ENCODE measurements at places on chromosomes 2 and 18.

DNA sequence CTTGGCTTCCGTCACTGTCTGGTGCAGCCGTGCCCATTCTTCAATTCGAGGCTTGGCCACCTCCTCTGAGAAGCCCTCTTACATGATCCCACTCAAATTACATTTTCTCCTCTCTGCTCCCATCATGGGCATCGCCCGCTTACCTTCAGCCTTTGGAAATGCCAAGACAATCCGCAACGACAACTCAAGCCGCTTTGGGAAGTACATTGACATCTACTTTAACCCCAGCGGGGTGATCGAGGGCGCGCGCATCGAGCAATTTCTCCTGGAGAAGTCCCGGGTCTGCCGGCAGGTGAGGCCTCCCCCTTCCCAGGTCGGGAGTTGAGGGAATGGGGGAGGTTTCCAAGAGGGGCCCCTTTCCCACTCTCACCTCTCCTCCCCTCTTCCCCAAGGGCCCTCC, 38.3 kb downstream of the MYO7B start:
- no peak for DNase-seq

DNA sequence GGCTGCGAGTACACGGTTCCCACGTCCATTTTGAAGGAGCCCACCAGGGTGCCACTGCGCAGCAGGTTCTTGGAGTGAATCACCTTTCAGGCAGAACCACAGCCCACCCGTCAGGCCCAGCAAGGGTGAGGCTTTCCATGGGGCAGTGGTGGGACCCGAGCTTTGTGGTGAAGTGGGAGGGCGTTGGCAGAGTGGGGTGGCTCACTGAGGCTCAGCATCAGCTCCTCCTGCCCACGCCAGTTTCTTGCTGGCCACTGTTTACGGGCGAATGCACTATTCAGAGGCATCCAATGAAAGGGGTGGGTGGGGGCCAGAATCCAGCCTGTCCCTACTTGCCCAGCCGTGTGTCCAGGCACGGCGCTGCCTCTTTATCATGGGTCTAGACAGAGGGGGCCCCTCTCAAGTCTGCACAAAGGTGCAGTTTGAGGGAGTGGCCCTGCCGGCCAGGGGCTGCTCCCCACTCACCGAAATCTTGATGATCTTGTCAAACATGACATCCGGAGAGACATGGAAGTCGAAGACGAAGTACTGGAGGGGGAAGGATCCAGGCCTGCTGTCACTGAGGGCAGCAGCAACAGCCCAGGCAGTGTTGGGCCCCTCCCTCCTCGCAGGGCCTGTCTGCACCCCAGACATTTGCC, 11.4 kb upstream of the OTOF start:
- no peak for DNase-seq

DNA sequence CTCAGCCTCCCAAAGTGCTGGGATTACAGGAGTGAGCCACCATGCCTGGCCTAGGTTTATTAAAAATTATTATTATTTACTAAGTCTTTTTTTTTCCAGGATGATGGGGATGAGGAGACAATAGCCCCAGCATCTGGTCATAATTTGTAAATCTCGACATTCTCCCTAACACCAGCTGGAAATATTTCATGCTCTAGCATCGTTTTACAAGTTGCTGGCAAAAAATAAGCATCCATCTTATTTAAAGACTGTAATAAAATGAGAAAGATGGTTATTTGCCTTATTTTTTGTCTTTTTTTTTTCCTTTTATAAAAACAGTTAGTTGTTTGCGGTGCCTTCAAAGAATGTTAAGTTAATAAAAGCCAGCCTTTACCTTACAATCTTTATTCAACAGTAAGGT, 56.7 kb downstream of the SF3B1 start:
- DNase-seq: no peak

DNA sequence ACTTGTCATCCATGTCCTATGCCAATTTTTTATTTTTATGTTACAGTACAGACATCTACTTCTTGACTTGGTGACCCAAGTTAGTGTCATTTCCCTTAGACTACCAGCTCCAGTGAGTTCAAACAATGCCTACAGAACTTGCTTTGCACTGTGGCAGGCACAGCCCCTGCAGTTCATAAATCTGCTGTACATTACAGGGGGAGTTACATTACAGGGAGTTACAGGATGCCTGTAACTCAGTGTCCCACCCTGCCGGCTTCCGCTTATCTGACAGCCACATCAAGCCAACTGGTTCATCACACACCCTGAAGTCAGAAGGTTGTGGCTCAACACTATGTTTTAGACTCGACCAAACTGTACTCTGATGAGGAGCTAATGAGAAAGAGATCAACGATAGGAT, 7.8 kb upstream of the NPAS2 start:
- no peak for DNase-seq

DNA sequence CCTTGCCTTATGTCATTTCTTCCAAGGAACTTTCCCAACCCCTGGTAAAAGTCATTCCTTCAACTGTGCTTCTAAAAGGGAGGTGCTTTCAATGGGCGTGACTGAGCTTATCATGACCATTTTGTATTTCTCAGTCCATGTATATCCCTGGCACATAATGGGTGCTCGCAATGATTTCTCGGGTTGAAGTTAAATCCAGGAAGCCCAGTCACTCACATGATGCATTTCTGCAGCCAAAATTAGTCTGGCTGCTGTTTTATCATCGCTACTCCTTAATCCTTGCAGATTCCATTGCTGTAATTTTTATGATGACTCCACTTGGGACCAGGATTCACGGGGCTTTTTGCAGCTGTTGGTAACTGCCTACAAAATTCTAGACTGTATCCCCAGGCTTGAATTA, 25.9 kb upstream of the RFX8 start:
- no peak for DNase-seq

DNA sequence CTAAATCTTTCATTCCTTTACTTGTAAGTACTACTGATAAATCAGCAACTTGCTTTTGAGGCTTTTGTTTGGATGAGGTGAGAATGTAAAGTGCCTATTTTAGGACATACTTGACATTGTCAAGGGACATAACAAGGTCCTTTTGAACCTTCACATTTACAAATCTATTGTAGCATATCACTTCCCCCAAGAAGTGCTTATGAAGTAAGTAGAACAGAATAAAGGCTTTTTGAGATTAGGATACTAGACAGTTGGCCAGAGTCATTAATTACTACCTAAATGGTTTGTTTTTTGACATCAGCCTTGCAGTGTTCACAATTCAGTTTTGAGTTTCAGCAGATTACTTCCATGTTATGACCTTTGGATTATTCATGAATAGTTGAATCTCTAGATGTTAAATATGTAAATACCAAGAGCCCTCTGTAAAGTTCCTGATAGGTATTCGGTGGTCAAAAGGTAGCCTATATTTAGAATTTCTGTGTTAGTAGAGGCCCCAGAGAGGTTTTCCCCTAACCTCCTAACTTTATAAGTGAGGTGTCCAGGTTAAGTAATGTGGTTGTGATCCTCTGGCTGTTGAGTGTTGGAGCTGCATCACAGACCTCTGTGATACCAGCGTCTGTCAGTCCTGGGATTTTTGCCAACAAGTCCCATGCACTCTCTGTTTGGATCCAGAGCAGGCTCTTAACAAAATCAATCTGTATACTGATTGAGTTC, 67.2 kb downstream of the LCLAT1 start:
- DNase-seq: no peak

GRCh38 chr2:187552828-187553681, 1.2 kb downstream of the TFPI start:
- no peak for DNase-seq

GRCh38 chr2:71823526-71823925, 324.1 kb downstream of the CYP26B1 start:
- no peak for DNase-seq

DNA sequence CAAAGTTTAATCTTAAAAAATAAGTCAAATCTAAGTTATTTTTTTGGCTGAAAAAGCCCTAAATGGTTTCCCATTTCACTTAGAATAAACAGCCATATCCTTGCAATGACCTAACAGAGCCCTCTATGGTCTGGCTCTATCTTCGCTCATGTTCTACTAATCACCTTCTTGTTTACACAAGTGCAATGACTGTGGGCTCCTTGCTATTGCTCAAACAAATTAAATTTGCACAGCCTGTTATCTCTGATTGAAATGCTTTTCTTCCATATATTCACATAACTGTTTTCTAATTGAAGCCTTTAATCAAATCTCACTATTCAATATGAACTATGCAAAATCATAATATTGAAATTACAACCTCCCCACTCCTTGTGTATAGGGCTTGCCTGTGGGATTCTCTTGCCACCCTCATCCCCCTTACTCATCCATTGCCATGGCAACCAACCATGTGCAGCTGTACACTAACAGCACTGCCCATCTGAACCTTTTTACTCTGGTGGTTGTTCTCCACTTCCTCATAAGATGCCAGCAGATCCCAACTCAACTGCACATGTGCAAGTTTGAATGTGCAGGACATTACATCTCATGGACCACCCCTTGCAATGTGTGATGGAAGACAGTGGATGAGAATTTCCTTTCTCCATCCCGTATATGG, 1083.2 kb downstream of the SOCS6 start:
- no peak for DNase-seq

DNA sequence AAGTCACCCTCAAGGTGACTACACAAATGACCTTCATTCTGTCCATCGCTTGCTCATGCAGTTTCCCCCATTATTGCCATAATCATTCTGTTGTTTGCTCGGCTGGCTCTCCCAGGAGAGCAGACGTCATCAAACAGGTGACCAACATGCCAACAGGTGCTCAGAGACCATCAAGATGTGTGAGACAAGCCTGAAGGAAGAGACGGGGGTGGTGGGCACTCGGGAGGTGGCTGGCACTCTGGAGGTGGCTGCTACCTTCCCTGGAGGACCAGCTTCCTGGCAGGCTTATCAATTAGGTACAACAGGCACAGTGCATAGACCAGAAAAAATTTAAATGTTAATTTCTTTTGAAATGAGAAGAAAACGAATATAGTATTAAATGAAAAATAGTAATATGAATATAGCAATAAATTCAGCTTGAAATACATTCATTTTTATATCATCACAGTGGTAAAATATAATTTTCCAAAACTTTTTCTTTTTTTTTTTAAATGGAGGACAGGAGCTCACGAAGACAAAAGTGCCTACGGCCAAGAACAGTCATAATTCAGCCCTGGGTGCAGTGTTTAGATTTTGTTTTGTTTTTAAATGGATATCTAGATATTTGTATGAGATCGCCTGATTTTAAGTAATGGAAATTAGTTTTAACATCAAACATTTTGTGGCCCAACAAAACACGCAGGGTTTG, 16.9 kb upstream of the HAAO start:
- DNase-seq: no peak

- DNase-seq: no peak
Observed at GRCh38 chr2:54083021-54083420, 32.4 kb upstream of the ACYP2 start.

GRCh38 chr2:188345426-188345825, 53.8 kb downstream of the GULP1 start:
- no peak for DNase-seq

DNA sequence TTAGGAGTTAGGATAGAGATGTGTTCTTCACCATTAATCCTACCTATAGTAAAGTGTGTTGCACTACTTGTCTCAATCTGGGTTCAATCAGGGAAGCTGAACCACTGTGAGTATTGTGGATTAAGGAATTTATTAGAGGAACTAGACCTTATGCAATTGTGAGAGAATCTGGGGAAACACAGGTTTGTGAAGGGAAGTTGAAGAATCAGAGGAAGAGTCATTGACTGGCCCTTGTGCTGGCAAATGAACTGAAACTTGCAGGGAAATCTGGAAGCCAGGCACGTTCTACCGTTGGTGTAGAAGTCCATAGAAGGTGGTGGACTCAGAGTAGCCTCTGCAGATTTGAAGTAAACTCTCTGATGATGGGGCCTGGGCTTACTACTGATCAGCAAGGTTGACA, 44.7 kb upstream of the HK2 start:
- no peak for DNase-seq
